ENCODE measurements at places on chromosomes 5 and 9.

GRCh38 chr5:93343570-93343969 is 237.4 kb downstream of the NR2F1-AS1 start:
- DNase-seq: no peak

- no peak for DNase-seq
These were observed 607 bp downstream of the SPEF2 start for GRCh38 chr5:35618304-35618636.

GRCh38 chr9:8205576-8205975 is 406.0 kb upstream of the DMAC1 start:
- DNase-seq: no peak

DNA sequence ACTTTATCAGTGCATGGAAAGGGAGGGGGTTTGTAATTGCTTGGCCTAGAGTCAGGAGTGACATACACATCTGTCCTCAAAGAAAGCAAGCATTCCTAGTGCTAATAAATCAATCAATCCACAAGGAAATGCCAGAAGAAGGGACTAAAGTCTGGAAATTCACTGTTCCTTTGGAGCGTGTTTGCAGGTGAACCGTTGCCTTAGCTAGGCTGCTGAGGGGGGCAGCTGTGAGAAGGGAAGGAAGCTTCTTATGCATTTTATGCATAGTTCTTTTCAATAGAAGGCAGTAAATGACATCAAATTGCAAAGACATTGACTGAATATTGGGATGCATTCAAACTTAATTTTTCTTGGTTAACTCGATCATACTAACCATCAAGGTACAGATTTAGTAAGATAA is 1092.5 kb upstream of the SEMA6A start:
- DNase-seq: no peak

DNA sequence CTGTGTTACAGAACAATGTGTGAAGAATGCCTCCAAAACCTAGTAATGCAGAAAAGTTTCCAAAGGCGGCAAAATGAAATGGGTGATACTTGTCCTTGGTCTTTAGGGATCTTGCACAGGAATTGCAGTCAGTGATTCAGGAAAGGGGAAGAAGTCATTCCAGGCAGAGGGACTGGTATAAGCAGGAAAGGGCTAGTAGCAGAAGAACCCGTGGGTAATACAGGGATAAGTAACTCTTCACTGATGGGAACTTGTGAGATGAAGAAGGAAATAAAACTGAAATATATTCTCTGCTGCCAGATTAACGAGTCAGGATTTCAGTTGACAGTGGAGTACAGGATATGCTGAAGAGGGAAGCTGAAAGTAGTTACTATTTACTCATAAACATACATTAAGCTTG is 1.2 kb downstream of the SRFBP1 start:
- no peak for DNase-seq

DNA sequence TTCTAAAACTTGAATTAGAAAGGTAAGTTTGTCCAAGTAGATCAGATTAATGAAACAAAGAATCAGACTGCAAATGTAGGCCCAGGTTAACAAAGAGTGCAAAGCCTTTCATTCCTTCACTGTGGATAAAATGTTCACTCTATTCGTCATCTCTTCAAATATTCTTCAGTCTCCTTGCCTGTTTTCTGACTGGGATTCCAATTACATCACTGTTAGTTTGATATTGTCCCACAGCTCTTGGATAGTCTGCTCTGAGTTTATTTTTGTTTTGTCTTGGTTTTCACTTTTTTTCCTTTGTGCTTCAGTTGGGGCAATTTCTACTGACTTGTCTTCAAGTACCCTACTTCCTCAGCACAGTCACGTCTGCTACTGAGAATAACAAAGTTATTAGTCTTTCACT is 38.5 kb upstream of the GZMA start:
- DNase-seq: no peak

DNA sequence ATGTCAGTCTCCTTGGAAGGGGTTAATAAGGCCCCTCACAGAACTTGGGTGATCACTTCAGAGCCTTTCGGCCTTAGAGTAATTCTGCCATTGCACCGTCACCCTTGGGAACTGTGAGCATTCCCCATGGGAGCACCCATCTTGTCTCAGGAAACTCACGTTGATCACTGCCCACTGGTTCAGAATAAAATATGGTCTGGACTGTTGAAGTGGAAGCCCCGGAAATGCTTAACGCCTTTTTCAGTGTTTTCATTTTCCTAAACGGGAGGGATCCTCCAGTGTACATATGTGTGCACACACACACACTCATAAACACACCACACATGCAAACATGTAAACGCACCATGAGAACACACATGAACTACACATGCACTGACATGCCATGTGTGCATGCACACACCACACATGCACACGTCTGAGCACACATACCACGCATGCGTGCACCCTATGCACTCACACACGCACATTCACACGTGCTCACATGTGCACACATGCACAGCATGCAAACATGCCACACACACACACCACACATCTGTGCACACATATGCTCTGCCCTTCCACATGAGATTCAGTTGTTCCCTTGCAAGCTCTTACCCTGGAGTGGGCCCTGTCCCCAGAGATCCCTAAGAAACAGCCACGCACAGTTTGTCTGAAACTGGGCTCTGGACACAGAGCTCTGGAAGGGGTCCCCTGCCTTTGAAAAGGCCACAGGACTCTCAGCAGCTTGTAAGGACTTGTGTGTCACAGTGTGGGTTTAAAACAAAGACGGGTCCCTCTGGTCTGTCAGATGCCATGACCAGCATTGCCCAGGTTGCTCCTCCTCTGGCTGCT is 17.0 kb downstream of the MRPL36 start:
- peak; percentile 22 for DNase-seq

- no peak for DNase-seq
These were observed 2.3 kb upstream of the EFNA5 start for GRCh38 chr5:107673039-107673367.
